Stimulated activated CD4-positive, alpha-beta T cell treated with anti-CD3 and anti-CD28 coated beads, TNF-alpha, amount 100 ng/mL, for 1 hour (primary cell): ENCODE measurements at places on chromosomes 12 and 14.

GRCh38 chr12:27931390-27931789 is 41.1 kb downstream of the PTHLH start:
- DNase-seq, result no peak

- no peak for DNase-seq
Measured at GRCh38 chr12:114864837-114865551, 181.0 kb upstream of the TBX3 start.

- no peak for DNase-seq
Measured at GRCh38 chr12:131863711-131864396, 30.6 kb upstream of the ULK1 start.

DNA sequence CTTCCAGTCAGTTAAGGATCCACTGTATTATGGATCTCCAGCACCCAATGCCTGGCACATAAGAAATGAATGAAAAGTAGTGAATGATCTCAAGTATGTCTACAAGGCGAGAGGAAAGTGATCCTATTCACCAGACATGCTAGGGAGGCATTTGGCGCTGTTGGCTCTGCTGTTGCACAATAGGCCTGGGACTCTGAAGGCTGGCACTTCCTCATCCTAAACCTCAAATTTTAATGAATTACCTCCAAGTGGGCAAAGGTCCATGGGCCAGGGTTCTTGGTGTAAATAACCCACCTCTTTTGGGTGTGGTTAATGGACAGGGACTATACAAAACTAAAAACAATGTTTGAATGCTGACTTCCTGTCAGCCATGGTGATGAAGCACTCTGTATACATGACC is 173.4 kb upstream of the PZP start:
- DNase-seq, result no peak

GRCh38 chr12:92547906-92548305 is 154.9 kb upstream of the PLEKHG7 start:
- DNase-seq, result no peak

DNA sequence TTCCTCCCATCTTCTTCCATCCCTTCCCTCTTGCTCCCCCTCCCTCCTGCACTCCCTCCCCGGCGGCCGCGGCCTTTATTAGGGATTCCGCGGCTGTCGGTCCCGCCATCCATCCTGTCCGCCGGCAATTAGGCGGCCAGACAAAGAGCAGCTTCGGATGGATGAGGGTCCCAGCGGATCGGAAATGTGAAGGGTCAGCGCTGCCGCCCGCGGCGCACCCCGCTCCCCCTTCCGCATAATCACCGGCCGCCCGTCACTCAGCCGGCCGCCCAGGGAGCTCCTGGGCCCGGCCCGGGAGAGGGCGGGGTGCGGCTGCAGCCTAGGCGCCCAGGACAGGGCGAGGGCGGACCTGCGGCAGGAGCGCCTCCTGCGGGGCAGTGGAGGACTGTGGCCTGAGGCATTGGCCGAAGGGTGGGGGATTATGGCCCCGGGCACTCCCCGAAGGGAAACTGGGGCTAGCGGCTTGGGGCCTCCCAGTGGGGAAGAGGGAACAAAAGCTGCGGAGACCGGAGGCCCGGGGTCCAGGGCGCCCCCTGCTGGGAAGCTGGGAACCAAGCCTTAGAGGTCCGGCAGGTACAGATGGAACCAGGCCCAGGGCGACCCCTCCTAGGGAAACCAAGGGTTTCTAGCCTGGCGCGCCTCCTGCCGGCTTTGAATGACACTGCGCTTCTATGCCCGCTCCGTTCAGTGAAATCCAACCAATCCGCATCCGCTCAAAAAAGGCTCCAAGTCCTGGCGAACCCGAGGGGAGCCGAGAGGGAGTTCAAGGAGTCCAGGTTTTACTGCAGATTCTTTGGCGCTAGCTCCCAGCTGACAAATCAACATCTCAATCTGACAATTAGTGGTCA is 4.4 kb upstream of the DNAJC22 start:
- peak; percentile 62 for DNase-seq

GRCh38 chr12:132319991-132320570 is 9.3 kb downstream of the GALNT9 start:
- DNase-seq, result no peak

- no peak for DNase-seq
Measured at GRCh38 chr12:3820122-3820521, 53.1 kb downstream of the PARP11 start.

DNA sequence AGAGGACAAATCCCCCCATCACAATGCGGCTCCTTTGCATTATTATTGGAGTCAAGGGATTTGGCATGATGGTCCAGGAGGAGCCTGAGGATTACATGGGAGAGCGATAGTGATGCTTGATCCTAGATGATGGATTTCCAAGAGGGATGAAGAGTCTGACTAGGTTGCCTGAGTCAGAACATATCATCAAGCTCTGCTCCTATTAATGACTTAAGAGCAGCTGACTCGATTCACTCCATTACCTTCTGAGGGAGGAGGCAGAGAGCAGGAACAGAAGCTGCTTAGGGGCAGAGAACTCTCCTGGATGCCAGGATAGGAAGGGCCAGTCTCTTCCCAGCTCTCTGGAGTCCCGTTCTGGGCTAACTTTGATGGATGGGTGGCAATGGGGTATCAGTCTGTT is 54.0 kb upstream of the CISTR start:
- no peak for DNase-seq

- no peak for DNase-seq
Measured at GRCh38 chr12:12723149-12723680, 6.0 kb downstream of the CDKN1B start.

DNA sequence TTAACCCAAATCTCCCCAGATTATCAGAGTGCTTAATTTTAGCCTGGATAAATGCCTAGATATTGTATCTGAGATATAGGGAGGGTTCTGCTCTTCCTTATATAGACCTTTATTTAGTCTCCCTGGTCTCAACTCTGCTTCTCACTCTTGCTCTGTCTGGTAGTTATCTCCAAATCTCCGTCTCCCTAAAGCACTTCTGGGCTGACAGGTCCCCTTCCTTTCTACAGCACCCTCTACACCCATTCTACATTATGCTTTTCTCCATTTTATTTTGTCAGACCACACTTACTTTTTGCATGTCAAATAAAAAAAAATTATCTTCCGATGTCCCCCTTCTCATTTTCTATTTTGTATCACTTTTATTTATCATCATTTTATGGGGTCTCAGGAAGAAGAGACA is 2.0 kb upstream of the ERC1 start:
- DNase-seq, result no peak

DNA sequence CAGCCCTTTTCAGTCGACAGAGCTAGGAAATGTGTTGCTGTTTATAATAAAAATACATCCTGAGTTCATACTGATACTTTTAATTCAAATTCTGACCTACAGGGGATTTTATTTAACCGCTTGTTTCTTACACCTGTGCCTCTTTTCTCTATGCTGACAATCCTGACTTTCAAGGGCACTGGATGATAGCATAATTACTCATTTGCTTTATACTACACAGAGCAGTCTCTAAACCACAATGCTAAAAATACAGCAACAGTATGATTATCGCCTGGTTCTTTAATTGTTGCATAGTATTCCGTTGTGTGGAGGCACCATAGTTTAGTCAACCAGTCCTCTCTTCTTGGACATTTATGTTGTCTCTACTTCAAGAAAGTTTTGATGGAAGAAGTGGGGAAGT is 372.9 kb downstream of the DPF3 start:
- DNase-seq, result no peak

GRCh38 chr14:64447876-64448670 is 17.2 kb upstream of the AKAP5 start:
- DNase-seq, result no peak

DNA sequence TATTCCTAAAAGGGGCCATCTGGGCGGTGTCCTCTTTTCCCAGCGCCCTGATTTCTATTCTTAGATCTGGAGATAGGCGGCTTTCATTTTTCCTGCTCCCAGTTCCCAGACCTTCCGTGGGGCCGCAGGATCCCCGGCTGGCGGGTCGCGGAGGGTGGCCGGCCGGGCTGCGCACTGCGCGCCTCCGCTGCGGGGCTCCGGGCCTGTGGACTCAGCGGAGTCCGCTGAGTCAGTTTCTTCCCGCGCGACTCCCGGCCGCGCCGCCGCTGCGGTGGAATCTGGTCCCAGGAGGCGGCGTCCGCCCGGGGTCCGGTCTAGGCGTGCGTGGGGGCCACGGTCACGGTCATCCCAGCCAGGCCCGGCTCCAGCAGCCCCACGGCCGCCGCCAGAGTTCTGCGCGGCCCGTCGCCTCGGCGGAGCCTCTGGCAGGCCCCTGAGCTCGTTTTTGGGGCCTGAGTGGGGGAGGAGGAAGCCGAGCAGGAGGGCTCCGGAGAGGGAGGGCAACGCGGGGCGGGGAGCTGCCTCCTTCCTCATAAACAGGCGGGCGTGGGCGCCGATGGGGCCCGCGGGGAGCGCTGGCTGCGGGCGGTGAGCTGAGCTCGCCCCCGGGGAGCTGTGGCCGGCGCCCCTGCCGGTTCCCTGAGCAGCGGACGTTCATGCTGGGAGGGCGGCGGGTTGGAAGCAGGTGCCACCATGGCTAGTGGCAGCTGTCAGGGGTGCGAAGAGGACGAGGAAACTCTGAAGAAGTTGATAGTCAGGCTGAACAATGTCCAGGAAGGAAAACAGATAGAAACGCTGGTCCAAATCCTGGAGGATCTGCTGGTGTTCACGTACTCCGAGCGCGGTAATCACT is at the start of gene LRRK2:
TSS of gene LRRK2 (plus strand) at position 559 of the 853 bp plus-strand sequence. CDS start at position 694, 135 bp downstream.
- peak; percentile 1 for DNase-seq

- DNase-seq, result peak; percentile 73
Measured at GRCh38 chr12:51590347-51591015, 552 bp upstream of the SCN8A start.

GRCh38 chr14:99538275-99538674 is 57.1 kb downstream of the CCNK start:
- no peak for DNase-seq
